ENCODE measurements at places on chromosomes 16 and 17.
A peak's percentile ranks its signal among the peaks of the same experiment; 100 is the strongest.

DNA sequence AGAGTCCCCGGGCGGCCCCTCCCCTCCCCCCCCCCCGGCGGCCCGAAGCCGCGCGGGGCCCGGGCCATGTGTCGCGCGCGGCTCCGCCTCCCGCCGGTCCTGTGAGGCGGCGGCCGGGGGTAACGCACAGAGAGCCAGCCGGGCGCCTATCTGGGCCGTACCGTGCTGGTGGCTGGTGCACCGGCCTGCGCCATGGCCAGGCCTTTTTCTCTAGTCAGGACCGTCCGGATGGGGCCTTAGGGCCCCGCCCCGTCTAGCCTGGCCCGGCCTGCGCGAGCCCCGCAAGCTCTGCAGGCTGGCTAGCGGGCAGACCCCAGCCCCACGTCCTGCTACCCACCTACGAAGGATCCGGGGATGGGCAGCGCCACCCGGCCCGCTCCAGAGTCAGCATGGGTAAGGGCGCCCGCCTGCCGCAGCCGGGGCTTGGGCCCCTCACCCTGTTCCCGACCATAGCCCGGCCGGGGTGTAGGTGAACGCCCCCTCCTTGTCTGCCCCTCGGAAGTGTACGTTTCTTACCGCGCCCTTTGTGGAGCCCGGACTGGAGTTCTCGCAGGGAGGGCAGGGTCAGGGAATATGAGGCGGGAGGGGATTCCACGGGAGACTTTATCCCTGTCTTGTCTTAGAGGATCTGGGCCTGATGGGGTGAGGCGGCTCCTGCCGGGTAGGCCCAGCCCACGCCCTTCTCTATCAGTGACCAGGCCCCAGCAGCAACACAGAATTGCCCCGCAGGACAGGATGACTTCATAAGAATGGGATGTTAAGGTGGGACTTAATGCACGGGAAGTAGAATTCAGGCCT lies at the start of gene CENPT:
Gene CENPT, minus strand, starts transcription at position 630 of the 798 bp plus-strand sequence. CDS start 13,834 bp downstream, outside the sequence.
- DNase-seq = no peak

DNA sequence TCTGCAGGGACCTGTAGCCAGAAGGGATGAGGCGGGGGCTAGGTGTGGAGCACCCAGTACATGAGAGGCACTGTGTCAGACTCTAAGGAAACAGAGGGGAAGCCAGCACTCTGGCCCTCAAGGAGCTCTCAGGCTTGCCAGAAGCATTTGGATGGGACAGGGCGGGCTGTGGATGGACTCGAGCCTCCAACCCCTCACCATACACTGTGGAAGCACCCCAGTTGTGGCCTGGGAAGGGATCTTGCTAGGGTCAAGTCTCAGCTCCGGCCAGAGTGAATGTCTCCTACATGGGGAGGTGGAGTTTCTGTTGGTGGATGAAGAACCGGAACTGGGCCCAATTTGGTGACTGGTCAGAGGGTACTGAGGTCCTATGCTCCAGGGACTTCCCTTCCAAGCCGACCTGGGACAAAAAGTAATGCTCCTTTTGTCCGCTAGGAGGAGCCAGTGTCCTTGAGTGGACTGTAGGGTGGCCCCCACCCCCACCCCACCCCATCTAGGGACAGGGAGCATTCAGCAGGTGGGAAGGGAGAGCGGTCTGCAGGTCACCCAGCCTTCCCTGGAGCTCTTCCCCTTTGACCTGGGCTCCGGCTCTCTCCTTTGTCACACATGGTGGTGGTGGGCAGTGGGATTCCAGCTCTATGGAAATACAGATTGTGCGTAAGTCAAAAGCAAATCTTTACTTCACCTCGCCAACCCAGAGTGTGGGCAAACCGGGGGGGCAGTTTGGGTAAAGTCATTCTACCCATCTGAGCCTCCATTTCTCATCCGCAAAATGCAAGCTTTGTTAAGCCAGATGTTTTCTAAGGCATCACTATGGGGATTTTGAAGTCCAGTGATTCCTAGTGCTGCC lies 20.4 kb upstream of the PHB1 start:
- peak; percentile 29 for DNase-seq

DNA sequence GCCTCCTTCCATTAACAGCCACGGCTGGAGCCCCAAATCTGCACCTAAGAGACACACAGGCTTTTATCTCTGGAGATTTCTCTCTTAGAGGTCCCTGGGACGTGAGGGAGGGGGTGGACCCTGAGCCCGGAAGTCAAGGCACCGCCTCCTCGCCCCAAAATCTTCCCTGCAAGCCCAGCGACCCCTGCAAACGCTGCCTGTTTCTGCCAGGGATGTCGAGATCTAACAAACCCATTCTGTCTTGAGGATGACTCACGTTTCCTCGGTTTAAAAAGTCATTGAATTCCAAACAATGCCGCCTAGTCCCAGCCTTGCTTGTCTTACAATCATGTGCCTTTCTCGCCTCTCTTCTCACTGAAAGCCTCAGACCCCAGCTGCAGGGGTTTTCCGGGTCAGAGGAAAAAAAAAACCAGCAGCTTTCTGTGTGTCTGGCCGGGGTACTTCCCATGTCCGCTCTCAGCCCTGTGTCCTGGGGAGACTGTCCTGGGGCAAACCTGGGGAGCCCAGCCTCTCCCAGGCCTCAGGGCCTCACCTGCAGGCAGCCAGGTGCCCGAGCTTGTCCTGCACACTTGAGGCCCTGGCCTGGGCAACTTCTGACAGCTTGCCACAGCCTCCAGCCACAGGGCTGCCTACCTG lies 15.4 kb downstream of the ARL2BP start:
- peak; percentile 63 for DNase-seq

DNA sequence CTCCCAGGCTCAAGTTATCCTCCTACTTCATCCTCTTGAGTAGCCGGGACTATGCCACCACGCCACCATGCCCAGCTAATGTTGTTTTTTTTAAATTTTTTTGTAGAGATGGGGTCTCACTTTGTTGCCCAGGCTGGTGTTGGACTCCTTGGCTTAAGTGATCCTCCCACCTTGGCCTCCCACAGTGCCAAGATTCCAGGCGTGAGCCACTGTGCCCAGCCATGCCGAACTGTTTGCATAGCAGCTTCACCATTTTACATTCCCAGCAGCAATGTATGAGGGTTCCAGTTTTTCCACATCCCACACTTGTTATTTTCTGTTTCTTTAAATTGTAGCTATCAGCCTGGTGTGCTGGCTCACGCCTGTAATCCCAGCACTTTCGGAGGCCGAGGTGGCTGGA lies 2.2 kb upstream of the CTRB1 start:
- DNase-seq = no peak

GRCh38 chr16:58346831-58347371 lies 45.4 kb upstream of the GINS3 start:
- DNase-seq = no peak

GRCh38 chr17:55527540-55528118 lies 16.4 kb upstream of the SMIM36 start:
- peak; percentile 45 for DNase-seq

- no peak for DNase-seq
Measured at GRCh38 chr16:76409706-76410105, 132.5 kb downstream of the CNTNAP4 start.

GRCh38 chr17:81245665-81246342 lies 6.7 kb downstream of the NDUFAF8 start:
- DNase-seq = no peak

DNA sequence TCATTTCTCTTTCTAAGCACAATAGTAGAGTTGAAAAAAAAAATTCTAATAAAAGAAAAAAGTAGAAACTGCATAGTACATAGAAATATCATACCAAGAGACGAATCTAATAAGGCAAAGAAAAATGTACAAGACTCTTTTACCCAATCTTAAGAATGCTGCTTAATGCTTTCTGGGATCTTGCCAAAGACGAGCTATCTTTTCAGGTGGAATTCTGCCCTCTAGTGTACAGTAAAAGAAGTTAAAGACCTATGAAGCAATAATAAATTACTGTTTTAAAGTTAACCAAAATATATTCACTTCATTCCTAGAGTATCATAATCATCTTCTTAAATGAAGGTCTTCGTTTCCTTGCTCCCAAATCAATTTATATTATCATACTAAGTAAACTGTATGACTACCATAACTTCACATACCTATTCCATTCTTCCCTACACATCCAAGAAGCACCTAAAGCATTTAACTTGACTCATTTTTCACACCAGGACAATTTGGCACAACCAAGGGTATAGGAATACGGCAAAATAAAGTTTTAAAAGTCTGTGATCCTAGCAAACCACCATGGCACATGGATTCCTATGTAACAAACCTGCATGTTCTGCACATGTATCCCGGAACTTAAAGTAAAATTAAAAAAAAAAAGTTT lies 47.7 kb downstream of the CFDP1 start:
- DNase-seq = peak; percentile 69

DNA sequence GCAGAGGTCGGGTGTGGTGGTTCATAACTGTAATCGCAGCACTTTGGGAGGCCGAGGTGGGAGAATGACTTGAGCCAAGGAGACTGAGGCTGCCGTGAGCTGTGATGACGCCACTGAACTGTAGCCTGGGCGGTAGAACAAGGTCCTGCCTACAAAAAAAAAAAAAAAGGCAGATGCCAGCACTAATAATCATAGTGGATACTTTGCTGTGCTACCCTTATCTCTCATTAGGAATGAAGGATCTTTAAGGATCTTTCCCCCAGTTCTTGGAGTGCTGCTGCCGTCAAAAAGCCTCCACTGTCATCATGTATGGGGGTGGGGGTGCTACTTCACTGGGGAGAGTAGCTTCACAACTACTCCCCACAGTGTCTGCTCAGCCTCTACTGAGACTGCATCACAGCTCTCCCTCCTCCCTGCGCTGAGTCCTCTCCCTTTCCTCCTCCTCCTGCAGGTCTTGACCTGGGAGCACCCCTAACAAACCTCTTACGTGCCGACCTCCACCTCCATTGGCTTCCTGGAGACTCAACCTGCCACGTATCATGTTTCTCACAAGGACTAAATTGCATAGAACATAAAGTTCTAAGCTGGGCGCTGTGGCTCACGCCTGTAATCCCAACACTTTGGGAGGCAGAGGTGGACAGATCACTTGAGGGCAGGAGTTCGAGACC lies 24.4 kb upstream of the ST6GALNAC1 start:
- no peak for DNase-seq

GRCh38 chr17:79943347-79944241 lies 92.1 kb downstream of the TBC1D16 start:
- DNase-seq = no peak

GRCh38 chr17:45123930-45124796 lies 8.2 kb downstream of the PLCD3 start:
- no peak for DNase-seq

GRCh38 chr17:47692895-47693730 lies 848 bp upstream of the TBKBP1 start:
- no peak for DNase-seq

GRCh38 chr16:52073024-52073423 lies 473.9 kb downstream of the TOX3 start:
- no peak for DNase-seq

GRCh38 chr16:57084996-57085395 lies 7.4 kb upstream of the CPNE2 start:
- DNase-seq = no peak

GRCh38 chr16:24208710-24209109 lies 47.4 kb upstream of the CACNG3 start:
- no peak for DNase-seq

DNA sequence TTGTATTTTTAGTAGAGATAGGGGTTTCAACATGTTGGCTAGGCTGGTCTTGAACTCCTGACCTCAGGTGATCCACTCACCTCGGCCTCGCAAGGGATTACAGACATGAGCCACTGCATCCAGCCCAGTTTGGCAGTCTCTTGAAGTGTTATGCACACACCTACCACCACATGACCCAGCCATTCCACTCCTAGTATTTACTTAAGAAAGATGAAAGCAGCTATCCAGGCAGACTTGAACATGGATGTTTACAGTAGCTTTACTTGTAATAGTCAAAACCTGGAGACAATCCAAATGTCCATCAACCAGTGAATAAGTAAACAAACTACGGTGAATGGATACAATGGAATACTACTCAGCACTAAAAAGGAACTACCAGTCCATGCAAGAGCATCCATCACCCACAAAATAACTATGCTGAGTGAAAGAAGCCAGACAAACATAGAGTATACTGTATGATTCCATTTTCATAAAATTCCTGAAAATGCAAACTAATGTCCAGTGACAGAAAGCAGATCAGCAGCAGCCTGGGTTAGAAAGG lies 37.8 kb upstream of the RASD1 start:
- no peak for DNase-seq

- no peak for DNase-seq
Measured at GRCh38 chr16:2881783-2882649, 999 bp upstream of the FLYWCH2 start.
